ENCODE measurements at places on chromosomes 7 and 10. TPM values are rescaled to one million over a fixed set of nuclear protein-coding genes. Genes with fewer than 3 reads are reported as not detected.

Gene MGAM2
- 0.03 TPM for polyA plus RNA-seq

Gene ACSM6
- polyA plus RNA-seq: 0.19 TPM

Gene MICALL2
- polyA plus RNA-seq: 8.5 TPM

Gene INA
- polyA plus RNA-seq: 0.30 TPM

Gene OPN1SW
- 1.2 TPM for polyA plus RNA-seq

Gene SUN3
- polyA plus RNA-seq: not detected

Gene UBE2H
- 85.2 TPM for polyA plus RNA-seq

DNA sequence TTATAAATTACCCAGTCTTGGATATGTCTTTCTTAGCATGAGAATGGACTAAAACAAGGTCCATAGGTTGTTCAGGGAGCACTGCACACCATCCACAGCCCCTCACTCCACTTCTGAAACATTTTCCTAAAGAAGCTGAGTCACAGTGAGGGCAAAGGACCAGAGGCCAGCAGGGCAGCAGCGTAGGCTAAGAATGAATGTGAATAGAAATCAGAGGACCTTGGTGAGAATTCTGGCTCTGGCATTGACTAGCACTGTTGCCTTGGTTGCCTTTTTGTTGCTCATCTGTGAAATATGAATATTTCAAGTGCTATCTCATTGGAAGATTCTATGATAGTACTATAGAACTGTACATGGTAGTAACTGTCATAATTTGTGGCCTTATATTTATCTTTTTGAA, 41.7 kb upstream of the TOMM7 start:
- no peak for DNase-seq

DNA sequence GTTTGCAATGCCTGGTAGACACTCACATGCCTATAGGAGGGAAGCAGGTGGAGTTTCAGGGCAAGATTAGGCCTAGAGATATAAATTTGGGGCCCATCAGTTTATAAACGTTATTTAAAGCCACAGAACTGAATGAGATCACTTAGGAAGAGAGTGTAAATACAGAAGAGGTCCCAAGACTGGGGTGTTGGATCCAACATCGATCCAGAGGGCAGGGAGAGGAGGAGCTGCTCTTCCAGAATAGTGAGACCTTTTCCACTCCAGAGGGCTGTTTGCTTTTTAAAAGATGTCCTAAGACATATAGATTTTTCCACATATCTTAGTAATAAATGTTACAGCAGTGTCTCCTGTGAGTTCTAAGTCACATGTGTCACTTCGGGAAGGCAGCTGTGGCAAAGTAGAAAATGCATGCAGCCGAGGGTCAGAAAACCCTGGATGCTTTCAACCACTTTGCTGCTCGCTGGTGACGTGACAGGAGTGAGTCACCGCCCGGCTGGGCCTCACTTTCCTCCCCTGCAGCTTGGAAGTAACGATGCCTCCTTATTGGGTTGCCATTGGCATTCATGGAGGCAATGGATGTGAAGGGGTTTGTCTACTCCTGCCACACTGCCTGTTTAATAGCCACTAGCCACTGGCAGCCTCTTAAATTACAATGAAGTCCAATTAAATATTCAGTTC, 95.4 kb downstream of the TRIL start:
- no peak for DNase-seq

DNA sequence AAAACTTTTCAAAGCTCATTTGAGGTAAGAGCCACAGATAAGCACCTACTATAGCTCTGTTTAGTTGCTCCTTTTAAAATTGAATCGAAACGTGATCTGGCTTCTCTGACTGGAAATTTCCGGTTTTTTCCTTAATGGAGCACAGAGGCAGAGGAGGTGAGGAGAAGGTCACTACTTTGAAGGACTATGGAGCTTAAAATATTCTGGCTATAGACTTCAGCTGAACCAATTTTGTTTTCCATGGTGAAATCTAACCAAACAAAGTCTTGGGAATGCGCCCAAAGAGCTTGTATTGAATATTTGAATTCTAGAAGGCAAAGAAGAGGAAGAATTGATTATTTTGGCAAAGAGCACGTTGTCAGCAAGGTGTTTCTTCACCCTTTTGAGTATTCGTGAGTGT, 711.1 kb downstream of the SUGCT start:
- DNase-seq: no peak

DNA sequence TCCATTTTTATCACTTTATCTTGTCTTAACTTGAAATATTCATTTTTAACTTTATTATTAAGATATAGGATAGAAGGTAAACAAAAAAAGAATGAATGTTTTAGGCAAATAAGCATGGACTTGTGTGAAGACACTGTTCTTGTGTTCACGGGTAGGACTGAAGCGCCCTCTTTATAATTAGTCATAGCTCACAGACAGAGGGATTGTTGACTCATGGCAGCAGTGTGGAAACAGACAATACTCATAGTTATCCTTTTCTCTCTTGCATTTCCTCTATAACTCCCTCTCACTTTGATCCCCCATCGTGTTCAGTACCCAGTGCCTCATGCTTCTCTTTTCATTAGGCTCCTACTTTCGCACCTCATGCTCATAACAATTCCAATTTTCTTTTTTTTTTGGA, 731.8 kb downstream of the PHTF2 start:
- no peak for DNase-seq

GRCh38 chr7:103129702-103130549, 19.0 kb downstream of the NAPEPLD start:
- DNase-seq: no peak

- peak; percentile 8 for DNase-seq
Measured at GRCh38 chr10:117734731-117735405, 192.3 kb downstream of the EMX2 start.

GRCh38 chr7:16067711-16068110, 353.6 kb downstream of the CRPPA start:
- no peak for DNase-seq

DNA sequence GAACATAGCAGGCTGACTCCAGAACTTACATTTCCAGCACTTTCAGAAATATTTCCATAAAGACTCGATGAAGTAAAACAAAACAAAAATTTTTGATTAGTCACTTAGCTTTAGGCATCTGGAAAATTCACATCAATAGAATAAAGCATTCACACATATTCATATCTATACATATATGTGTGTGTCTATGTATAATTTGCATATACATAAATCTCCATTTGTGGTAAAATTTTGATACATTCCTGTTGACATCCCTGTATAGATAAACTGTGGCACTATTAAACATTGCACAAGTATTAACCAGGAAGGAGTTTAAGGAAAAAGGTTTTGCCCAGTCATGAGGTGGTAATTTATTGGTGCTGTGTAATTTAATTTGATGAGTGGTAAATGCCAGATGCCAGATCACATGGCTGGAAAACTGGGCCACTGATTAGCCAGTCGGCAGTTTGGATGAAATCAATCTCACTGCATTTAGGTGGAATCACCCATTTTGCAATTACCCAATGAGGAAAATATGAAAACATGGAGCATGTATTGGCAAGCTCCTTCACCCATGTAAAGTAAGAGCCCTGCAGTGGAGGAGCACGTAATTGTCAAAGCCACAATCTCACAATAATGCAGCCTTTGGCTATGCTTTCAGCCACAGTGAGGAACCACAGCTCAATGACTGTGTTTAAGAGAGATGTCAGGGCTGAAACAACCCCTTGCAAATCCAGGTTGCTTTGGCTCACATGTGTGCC, 294.6 kb downstream of the RNLS start:
- no peak for DNase-seq

DNA sequence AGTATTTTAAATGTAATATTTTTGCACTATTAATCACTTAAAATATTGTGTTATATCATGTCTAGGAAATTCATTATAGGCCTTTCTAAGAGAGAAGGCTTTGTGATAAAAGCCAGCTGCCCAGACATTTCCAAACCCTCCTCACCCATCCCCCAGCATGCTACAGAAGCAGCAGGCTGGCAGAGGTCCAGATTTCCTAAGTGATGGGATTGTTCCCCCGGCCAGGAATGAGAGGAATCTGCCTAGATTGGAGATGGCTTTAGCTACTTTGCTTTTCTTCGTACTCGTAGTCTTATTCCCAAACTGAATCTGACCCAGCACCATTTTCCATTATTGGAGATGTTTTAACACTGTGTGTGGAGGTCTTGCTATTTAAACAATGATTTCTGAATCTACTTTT, 29.4 kb downstream of the CDK14 start:
- peak; percentile 86 for DNase-seq

GRCh38 chr10:28326516-28327490, 23.9 kb upstream of the MPP7 start:
- peak; percentile 47 for DNase-seq

GRCh38 chr10:112784022-112784461, 166.0 kb upstream of the TCF7L2 start:
- no peak for DNase-seq

DNA sequence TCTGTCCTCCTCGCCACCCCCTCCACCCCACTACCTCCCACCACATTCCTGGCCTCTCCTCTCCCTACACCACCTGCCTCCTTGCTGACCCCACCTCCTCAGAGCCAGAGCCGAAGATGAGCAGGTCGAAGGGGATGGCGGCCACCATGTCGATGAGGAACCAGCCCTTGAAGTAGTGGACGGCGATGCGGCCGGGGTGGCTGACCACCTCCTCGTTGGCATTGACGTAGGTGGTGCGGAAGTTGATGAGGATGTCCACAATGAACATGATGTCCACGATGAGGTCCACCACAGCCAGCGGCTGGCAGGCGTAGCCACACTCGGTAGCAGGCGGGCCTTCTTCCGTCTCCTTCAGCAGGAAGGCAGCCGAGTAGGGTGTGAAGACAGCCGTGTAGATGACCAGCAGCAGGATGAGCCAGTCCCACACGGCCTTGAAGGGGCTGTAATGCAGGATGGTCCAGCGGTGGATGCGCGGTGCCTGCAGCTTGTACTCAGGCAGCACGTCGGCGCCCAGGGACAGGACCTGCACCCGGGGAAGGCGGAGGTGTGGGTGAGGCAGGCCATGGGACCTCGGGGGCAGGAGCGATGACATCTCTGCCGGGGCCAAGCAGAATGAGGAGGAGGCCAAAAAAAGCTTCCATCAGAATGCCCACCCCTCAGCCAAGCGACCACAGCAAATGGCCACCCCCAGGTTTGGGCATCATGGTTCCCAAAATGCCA, 25.6 kb downstream of the KCNH2 start:
- no peak for DNase-seq

- no peak for DNase-seq
Measured at GRCh38 chr10:32393911-32394310, 47.0 kb upstream of the EPC1 start.

DNA sequence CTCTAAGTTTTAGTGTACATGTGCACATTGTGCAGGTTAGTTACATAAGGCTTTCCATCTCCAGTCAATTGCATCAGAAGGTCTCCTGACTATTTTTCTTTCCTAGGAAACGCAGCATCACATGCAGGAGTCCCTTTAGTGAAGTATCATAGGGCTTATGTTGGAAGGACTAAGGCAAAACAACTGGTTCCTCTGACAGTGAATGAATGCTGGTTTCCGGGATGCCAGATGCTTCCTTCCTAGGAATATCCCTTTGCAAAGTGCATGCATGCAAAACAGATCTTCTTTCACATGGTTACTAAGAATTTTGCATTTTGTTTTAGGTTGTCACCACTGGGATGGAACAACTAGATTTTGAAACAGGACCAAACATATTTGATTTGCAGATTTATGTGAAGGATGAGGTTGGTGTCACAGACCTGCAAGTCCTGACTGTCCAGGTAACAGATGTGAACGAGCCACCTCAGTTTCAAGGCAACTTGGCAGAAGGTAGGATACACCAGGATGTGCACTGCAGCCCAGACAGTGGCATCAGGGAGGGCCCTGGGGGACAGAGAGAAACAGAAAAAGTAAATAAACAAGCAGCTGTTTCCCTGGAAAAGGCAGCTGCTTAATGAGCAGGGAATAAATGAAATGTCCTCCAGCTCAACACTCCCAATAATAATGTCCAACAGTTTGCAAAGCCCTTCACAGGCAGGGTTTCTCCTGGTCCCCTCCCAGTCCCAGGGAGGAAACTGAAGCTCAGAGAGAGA, 17.8 kb downstream of the CDHR3 start:
- no peak for DNase-seq

Measured in right lung (tissue), 10 donors.